Frontal cortex (tissue), 4 donors: ENCODE measurements at places on chromosomes 7 and 10.

- no peak for DNase-seq
These were observed 17.0 kb downstream of the PNLIPRP3 start for GRCh38 chr10:116444527-116445142.

- DNase-seq: no peak
These were observed 134.8 kb upstream of the LAMB4 start for GRCh38 chr7:108265007-108265406.

DNA sequence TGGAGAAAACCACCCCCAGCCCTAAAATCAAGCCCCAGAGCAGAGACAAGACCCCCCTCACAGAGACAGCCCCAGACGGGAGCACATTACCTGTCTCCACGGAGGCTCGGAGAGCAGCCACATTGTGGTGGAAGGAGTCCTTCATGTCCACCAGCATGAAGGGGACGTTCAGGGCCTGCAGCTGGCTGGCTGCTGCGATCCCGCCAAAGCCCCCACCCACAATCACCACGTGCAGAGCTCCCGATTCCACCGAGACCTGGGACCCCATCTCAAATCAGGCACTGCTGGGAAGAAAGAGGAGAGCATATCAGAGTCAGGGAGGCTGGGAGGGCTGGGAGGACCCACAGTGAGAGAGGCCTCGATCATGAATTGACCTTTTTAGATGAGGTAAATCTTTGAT, 8.8 kb downstream of the AIFM2 start:
- no peak for DNase-seq

DNA sequence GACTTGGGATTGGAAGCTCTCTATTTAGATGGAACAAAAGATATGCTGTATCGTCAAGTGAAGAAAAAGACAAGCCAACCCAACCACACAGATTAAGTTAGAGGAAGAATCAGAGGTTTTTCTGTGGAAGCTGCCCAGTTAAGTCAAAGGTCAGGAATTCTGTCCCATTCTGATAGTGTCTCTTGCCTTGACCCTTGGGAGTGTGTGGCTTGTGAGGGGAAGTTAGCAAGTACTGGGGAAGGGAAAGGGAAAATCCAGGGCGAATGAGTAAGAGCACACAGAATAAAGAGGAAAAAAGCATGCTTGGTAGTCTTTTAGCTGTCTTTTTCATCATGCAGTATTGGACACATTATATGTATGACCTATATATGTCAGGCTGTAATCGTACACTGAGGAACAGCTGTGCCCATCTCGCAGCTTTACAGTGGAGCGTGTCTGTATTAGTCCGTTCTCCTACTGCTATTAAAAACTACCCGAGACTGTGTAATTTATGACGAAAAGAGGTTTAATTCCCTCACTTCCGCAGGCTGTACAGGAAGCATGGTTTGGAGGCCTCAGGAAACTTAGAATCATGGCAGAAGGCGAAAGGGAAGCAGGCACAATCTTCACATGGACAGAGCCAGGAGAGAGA, 197.2 kb downstream of the GALNT17 start:
- no peak for DNase-seq

DNA sequence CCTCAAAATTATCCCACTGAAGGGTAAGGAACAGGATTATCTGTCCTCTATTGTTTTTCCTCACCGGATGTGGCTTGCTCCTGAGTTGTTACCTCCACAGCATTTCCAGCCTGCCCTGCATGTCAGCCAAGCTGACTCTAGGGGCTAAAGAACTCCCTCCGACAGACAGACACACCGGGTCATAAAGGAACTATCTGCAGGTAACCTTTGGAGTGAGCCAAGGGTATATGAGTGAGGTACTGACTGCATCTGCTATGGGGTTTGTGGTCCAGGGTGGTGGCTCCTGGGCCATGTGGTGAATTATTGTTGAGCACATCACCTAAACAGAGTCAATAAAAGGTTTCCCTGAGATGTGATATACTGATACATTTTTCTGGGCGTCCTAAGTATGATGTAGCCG, 6.9 kb upstream of the KAZALD1 start:
- no peak for DNase-seq

DNA sequence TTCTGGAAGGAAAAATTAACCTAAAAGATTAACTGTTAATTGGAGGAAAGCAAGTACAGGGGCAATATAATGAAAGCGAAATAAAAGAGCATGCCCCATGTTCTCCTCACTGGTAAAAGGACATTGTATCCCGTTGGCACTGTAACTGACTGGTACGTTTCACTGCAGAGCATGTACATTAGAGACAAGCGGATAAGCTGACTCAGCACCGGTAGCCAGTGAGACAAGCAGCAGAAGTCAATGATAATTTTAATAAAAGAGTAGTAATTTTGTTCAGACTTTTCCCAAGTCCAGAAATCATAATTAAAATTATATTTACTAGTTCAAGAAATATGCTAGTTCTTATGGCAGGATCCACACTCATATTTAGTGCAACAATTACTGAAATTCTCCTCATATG, 161.5 kb upstream of the VWC2 start:
- DNase-seq: no peak

DNA sequence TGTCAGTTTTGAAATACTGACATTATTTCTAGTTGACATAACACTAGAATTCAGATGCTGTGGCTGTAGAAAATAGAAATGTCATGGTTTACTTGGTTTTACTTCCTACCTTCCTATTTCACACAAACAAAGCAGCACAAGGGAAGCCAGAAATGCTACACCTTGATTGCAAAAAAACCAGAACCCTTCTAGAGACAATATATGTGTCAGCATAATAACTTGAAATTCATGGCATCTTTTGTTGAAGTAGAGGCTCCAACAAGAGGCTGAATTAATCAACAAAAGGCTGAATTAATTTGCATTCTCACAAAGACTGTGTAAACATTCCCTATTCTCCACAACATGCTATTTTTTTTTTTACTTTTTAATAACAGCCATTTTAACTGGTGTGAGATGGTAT, 25.2 kb downstream of the ZNF117 start:
- DNase-seq: no peak

- DNase-seq: no peak
These were observed 86.3 kb downstream of the RNF216 start for GRCh38 chr7:5694912-5695726.

GRCh38 chr7:155840909-155841308, 28.6 kb upstream of the SHH start:
- DNase-seq: no peak

GRCh38 chr10:110723224-110723891, 79.2 kb downstream of the RBM20 start:
- no peak for DNase-seq

- peak; percentile 68 for DNase-seq
These were observed 1.6 kb downstream of the SGMS1 start for GRCh38 chr10:50621968-50622705.

DNA sequence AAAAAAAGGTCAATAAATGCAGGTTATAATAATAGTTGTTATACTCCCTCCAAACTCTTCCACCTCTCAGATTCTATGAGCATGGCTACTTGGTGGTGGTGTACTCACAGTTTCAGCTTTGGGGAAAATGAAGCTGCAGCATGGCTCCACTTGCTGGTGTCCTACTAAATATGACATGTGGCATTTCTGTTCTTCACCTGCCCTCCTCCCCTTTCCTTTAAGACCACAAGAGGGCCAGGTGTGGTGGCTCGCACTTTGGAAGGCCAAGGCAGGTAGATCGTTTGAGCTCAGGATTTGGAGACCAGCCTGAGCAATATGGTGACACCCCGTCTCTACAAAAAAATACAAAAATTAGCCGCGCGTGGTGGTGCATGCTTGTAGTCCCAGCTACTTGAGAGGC, 101.1 kb downstream of the SLC37A3 start:
- no peak for DNase-seq

- DNase-seq: no peak
These were observed 188.1 kb upstream of the TMEM72 start for GRCh38 chr10:44723082-44723481.

DNA sequence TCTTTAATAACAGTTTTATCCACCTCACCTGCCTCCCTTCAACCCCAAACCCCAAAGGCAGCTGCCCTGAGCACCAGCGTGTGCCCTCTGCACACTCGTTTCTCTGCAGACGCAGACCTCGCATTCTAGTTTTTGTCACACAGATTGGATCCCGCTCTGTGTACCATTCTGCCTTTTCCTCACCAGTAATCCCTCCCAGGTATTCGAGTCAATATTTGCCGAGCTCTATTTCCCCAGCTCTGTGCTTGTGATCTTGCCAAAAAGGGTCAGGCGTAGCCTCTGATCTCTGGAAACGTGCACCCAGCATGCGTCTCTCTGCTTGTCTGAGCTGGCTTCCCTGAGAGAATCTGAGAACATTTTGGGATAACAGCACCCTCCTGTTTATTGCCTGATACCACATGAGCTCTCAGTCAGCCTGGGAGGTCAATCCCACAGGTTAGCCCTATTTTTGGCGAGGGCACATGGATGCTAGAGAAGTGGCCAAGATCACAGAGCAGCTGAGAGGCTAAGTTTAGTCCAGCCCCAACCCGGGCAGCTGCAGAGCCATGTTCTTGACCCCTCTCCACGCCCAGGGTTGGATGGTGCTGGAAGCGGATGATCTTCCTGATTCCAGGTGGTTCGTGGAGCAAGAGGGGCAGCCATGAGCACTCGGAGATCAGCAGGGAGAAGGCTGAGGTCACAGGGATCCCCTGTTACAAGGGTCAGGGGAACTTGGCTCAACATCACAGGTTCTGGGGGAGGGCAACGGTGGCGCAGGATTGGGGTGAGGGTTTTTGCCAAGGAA, 29.1 kb downstream of the FOXL3 start:
- DNase-seq: no peak

- no peak for DNase-seq
These were observed 308.4 kb downstream of the BICC1 start for GRCh38 chr10:58820861-58821751.

- DNase-seq: no peak
These were observed 32.1 kb upstream of the CNNM1 start for GRCh38 chr10:99297033-99297432.

DNA sequence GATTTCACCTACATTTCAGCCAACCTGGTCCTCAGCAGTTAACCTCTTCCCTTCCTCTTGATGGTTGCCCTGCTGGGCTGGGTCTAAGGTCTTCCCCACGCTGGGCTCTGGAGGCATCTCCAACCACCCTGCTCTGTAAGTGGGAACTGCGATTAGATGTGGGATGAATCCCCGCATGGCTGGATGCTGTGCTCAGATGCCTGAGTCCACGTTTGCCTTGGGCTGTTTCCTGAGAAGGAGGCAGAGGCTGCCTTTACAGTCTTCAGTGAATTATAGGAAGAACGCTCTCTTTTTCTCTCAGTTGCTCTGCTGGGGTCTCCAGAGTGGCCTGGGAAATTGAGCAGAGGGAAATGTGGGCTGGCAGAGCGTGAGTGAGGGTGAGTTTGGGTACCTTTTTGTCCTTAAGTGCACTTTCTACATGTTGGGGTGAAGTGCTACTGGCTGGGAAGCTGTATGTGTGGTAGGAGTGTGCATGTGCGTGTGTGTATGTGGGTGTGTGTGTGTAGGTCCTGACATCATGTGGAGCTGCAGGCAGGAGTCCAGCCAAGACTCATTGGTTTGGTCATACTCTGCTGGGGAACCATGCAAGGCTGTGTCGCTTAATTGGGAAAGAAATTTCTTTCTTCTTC, 1.5 kb downstream of the GIMAP8 start:
- DNase-seq: no peak

GRCh38 chr10:99945263-99945662, 64.5 kb downstream of the DNMBP start:
- no peak for DNase-seq

GRCh38 chr7:148852272-148852671, 31.8 kb downstream of the EZH2 start:
- no peak for DNase-seq

DNA sequence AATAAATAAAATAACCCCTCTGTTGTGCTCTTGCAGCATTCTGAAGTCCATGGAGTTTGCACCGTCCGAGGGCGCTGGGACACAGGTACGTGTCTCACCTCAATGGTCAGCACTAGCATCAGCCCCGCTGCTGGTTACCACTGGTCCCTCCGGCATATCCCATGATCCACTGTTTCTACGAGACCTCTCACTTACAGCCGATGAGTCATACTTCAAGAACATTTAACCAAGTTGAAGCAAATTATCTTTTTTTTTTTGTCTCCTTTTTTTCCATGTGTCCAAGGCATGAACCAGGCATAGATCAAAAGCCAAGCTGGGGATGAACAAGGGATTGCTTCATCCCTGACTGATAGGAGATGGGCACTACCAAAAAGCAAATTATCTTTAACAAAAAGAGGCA, 92.9 kb upstream of the SH2B2 start:
- DNase-seq: no peak

DNA sequence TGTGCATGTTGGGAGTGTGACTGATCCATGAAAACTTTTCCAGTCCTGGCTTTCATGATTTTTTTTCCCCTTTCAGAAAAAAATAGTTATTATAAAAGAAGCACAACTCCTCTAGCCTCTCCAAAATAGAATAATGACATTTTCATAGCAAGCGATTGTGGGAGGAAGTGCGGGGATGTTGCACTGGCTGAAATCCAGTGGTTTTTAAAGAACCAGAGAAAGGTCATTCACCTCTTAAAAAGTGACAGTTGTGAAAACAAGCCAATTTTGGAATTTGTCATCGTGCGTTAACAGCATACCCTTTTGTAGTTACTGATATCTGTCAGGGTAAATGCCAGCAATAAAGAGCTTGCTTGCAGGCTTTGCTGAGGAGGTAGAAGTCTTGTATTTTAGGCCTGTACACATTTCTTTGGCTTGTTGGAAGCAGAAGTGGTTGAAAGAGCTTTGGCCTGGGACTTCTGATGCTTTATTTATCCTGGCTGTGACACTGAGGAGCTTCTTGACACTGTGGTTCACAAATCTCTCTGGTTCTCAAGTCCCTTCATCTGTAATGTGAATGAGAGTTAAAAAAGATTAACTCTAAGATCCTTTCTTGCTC, 545.9 kb downstream of the REEP3 start:
- DNase-seq: no peak

DNA sequence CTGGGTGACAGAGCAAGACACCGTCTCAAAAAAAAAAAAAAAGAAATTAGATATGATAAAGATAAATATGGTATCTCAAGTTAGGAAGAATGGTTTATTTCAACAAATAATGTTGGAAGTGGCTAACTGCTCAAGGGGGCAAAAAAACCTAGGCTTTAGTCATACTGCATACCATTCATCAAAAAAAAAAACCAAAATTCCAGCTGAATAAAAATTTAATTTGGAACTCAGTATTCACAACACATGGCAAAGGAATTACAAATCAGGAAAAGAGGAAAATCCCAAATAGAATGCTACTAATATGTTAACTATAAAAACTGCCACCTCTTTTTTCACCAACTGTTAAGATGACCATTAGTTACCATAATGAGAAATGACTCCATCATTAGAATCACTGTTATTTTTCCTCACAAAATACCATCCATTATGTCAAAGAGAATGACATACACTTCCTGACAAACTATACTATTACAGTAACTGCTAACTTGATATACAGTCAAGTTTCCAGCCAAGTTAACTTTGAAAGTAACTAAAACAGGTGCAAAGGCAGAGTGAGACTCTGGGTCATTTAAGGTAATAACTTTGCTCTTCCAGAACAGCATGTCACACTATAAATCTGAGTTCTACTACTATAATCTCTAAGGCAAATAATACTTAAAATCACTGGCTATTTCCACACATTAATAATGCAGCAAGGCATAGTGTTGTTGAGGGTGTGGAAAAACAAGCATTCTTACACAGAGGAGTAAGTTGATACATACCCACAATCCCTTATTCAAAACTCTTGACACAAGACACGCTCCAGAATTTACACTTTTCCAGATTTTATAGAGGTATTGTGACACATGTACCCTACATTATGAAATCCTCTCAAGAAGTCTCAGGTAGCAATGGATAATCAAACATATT, 10.2 kb downstream of the KBTBD2 start:
- DNase-seq: no peak

- no peak for DNase-seq
These were observed 195.7 kb upstream of the GPR26 start for GRCh38 chr10:123470336-123470921.

- no peak for DNase-seq
These were observed 5.8 kb upstream of the ZNF736 start for GRCh38 chr7:64308016-64308270.
